ENCODE measurements at places on chromosomes 7 and 10.

GRCh38 chr10:75611172-75611992 is 180.0 kb downstream of the LRMDA start:
- no peak for DNase-seq

DNA sequence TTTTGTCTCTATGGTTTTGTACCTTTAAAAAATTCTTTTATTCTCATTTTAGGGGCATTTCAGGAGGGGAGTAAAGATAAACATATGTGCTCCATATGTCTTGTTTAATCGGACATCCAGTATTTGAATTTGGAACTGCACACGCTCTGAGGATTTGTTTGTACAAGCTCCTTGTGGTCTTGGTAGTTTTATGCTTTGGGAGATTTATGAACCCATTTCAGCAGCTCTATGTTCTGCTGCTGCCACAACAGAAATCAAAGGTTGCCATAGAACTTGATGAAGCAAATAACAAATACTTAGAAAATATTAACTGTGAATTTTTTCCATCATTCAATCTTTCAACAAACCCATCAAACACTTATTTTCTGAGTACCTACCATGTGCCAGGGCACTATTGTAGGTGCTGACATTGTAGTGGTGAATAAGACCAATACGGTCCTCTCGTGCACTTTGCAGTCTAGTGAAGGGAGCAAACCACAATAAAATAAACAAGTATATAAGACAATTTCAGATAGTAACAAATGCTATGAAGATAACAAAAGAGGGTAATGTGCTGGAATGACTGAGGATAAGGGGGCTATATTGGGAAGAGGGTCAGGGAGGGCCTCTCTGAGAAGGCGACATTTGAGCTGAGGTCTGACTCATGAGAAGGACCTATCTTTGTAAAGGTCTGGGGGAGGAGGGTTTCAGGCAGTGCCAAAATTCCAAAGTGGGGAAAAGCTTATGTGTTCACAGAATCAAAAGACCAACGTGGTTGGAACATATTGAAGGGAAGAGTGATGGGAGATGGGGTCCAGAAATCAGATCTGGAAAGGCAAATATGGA is 30.4 kb downstream of the MYPN start:
- no peak for DNase-seq

DNA sequence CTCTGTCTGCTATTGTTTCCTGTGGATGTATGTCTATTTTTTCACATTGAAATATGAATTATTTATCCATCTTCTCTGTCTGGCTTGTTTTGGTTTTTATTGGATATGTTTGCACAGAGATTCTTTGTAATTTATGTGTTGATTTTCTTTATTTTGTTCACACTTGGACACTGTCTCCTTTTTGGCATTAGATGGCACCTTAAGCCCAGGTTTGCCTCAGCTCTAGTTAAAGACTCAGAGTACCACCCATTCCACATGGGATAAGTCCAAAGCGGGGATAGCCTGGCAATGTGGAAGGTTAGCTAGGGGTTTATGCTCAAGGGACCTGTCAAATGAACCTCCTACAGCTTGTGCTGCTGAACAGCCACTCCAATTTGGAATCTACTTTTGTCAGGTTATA is 14.1 kb downstream of the FEZF1 start:
- DNase-seq, result no peak

DNA sequence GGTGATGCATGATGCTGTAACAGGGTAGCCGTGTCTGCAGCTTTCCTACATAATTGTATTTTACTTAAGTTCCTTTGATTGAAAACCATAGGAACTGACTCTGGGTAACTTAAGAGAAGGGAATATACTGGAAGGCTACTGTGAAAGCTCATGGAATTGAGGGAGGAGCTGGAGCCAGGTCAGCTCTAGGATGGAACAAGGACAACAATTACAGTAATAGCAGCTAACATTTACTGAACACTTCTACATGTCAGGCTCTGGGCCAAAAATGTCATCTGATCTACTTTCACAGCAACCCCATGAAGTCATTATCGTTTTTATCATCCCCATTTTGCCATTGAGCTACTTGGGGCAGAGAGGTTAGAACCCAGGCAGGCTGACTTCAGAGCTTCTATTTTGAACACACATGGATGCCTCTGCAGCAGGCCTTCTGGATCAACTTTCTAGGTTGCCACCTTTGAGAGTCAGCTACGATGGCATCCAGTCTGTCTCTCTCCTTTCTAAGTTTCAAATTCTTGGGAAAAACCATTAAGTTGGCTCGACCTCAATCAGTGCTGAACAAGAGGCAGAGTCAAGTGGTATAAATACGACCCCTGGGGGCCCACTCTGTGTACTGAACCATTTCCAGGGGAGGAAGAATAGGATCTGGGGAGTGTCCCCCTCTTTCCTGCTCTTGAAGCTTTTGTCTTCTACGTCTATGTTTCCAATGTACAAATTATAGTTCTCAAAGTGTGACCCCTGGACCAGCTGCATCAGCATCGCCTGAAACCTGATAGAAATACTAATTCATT is 272.3 kb upstream of the PLPP4 start:
- no peak for DNase-seq

- DNase-seq, result no peak
Measured at GRCh38 chr7:29442146-29442545, 121.5 kb upstream of the PRR15 start.

- DNase-seq, result peak; percentile 2
Measured at GRCh38 chr7:21256310-21256877, 171.5 kb upstream of the SP4 start.
